Stimulated activated CD8-positive, alpha-beta memory T cell treated with anti-CD3 and anti-CD28 coated beads, Interleukin-15, amount 100 ng/mL, for 4 hours (primary cell): ENCODE measurements at places on chromosomes 1 and 21.

DNA sequence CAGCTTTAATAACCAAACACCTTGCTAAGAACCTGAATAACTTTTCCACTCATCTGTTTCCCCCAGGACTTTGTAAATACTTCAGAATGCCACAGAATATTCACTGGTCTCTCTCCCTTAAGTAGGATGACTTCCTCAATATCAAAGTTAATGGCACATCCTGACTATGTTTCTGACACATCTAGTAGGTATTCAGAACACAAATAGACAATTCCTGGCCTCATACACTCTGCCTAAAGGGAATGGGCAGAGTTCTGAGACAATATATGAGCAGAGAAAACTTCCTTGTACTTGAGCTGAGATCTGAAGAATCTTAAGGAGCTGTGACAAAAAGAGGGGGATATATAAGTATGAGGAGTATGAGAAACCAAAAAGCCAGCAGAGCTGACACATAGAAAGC lies 34.8 kb downstream of the ANKRD13C start:
- no peak for DNase-seq

- no peak for DNase-seq
Observed at GRCh38 chr1:213057264-213058059, 6.4 kb downstream of the RPS6KC1 start.

DNA sequence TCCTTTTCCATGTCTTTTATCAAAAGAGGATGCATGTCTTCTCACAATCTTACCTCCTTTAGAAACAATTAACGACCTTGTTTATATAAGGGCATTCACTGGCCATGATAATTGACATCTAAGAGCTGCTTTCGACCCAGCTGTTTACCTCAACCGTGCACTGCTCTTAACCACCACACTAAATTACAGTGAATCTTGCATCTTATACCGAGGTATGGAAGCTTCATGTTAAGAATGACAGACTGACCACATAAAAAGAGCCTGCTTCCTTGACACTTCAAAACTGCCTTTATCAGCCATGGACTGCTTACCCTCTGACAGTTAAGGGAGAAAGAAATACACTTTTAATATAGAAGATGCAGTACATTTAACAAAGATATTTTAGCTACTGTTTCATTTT lies 301.7 kb upstream of the LYPLAL1 start:
- DNase-seq: no peak

GRCh38 chr1:203126866-203127665 lies 460 bp upstream of the ADORA1 start:
- DNase-seq: no peak

- no peak for DNase-seq
Observed at GRCh38 chr1:169550294-169550693, 36.0 kb downstream of the F5 start.

GRCh38 chr1:221394011-221394544 lies 347.8 kb downstream of the DUSP10 start:
- DNase-seq: no peak

DNA sequence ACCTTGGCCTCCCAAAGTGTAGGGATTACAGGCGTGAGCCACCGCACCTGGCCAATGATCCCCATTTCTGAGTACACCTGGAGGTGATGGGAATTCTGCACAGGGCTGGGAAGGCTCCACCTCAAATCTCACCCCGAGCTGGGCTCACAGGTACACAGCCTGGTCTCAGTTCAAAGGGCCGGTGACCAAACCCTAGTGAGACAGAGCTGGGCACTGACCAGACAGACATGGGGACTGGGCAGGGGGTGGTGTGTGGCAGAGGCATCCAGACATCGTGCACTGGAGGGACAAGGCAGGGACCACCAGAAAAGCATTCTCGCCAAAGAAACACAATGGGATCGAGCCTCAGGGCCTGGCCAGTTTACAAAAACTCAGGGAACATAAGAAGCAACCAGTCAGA lies 17.2 kb downstream of the LSS start:
- DNase-seq: no peak

GRCh38 chr1:229086686-229087085 lies 184.2 kb upstream of the RAB4A start:
- no peak for DNase-seq

- DNase-seq: no peak
Observed at GRCh38 chr1:18557621-18558465, 72.8 kb upstream of the PAX7 start.

DNA sequence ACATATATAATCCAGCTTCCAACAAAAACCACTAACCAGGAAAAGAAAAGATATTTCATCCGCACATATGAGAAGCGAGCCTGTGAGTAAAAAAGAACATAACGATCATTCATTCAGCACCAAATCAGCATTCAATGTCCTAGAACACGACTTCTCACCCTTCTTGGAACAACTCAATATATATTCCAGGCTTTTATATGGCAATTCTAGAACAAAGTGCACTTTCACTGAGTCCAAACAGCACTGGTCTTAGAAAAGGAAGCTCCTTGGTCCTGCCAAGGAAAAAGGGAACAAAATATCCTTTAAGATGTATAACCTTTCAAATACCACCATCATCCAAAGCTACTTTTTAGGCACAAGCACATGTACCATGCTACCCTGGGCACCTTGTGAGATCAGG lies 44.5 kb downstream of the RPL5 start:
- DNase-seq: no peak

DNA sequence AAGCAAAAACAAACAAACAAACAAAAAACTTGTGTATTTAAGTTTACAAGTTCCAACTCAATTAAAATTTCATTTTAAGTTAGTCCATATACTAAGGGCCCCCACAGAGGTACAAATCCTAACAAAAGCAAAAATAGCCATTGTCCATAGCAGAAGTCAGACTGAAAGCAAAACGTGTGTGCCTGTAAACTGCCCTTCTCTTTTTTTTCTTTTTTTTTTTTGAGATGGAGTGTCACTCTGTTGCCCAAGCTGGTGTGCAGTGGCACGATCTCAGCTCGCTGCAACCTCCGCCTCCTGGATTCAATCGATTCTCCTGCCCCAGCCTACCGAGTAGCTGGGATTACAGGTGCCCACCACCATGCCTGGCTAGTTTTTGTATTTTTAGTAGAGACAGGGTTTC lies 11.6 kb upstream of the IFNGR2 start:
- DNase-seq: no peak

- no peak for DNase-seq
Observed at GRCh38 chr1:155052439-155053395, 1.6 kb downstream of the ADAM15 start.

DNA sequence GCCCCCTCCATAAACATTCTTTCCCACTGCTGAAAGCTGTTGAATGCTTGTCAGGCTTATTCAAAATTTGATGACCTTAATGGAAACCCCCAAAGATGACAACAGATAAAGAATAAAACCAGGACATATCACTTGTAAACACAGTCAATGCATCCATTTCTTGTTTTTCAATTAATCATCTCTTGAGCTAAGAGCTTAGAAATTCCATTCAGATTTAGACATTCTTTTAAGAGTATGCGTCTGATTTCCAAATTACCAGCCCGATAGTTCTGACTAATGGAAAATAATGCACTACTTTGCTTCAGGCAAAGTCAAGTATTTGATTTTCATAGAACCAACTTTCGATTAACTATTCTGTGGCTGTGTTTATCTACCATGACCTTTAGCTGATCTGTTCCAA lies 100.6 kb upstream of the RUNX1 start:
- no peak for DNase-seq

- no peak for DNase-seq
Observed at GRCh38 chr1:156319664-156320063, 18.4 kb downstream of the CCT3 start.

DNA sequence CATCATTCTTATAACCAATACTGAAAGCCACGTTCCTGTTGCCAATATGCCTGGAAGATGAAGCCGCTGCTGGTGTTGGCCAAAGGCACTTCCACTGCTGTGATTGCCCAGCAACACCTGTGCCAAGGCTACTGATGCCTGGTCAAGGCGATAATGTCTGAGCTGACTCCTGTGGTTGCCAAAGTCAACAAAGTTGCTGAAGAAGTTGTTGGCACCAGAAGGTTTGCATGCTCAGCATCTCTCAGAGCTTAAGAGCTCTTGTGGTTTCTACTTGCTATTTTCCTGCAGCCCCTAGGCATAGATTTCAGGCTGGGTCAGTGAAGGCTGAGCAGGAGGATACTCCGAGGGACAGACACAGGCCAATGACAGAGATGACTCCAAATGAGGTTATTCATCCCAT lies 63.4 kb upstream of the RAB3GAP2 start:
- DNase-seq: no peak

DNA sequence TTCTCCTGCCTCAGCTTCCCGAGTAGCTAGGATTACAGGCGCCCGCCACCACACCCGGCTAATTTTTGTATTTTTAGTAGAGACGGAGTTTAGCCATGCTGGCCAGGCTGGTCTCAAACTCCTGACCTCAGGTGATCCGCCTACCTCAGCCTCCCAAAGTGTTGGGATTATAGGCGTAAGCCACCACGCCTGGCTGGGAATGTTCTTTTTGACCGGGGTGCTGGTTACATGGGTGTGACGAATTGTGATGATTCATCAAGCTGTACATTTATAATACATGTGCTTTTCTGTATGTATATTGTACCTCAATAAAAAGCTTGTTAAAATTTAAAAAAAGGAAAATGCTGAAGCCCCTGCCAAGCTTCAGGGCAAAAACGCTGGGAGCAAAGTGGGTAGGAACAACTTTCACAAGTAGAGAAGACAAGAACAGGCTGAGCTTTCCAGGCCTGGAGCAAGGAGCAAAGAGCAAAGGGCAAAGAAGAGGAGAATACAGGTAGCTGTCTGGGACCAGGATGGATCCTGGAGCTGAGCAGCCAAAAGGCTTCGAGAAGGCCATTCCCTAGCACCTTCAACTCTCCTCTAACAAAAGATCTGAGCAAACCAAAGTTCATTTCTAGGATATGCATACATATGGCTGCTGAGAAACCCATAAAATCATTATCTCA lies 20.5 kb upstream of the YRDC start:
- DNase-seq: no peak

GRCh38 chr1:210907251-210907805 lies 226.6 kb downstream of the KCNH1 start:
- no peak for DNase-seq

- DNase-seq: no peak
Observed at GRCh38 chr1:209387969-209388329, 195.6 kb upstream of the CAMK1G start.

- DNase-seq: no peak
Observed at GRCh38 chr1:58390091-58390490, 156.4 kb downstream of the OMA1 start.

DNA sequence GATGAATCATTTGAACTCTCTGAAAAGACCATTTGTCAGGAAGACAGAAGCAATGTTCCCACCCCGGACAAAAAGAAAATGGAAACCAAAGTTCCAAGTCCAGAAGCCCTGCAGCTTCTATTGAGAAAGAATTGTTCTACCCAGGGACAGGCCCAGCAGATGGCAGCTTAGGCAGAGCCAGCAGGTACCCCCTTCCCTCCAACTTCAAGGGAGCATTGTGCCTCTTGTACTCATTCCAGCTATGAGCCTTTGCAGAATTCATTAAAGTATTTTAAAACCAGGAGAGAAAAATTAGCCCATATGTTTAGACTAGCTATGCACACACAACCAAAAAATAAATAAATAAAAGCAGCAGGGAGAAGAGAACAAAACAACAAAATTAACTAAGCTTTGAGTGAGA lies 85.2 kb upstream of the KCND3 start:
- DNase-seq: no peak

- DNase-seq: no peak
Observed at GRCh38 chr1:87478231-87478630, 149.6 kb downstream of the LMO4 start.

GRCh38 chr1:66013371-66013770 lies 220.7 kb downstream of the PDE4B start:
- DNase-seq: no peak

DNA sequence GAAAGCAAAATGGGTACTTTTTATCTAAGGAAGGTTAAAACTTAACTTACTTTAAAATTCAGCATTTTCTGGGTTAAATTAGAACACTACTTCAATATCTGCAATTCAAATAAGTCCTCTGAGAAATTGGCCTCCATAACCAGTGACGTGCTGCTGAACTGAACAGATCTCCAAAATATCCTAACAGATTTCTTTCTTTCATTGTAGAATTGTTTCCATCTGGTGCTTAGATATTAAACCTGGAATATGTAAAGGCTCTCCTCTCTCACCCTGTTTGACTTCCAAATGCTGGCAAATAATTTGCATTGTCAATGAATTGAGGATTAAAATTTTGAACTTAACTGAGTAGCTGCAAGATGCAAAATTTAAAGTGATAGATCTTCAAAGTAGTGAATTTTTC lies 316.9 kb upstream of the CXADR start:
- no peak for DNase-seq

DNA sequence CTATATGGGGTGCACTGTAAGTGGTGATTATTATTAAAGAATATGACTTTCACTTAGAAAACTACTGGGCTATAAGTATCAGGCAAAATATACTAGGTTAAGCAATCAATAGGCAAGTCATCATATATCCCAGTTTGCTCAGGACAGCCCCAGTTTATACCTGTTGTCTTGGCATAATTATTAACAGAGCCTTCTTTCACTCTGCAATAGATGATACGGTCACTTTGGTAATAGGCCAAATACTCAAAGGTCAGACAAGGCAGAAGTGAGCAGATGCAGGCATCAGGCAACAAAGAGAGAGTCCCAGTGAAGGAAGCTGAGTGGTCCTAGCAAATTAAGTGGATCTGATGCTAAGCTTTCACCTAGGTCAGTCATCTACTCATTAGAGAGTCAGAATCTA lies 599.9 kb downstream of the LMO4 start:
- DNase-seq: no peak

GRCh38 chr1:212107481-212107880 lies 71.9 kb downstream of the DTL start:
- no peak for DNase-seq

- DNase-seq: no peak
Observed at GRCh38 chr1:75123756-75124155, 10.4 kb upstream of the LHX8 start.

GRCh38 chr1:162635418-162635817 lies 3.2 kb downstream of the DDR2 start:
- DNase-seq: no peak

GRCh38 chr1:84504580-84505492 lies 1.4 kb upstream of the SPATA1 start:
- no peak for DNase-seq
